Fibroblast of villous mesenchyme (primary cell): ENCODE measurements at places on chromosomes 4 and X. TPM values are rescaled to one million over a fixed set of nuclear protein-coding genes. Genes with fewer than 3 reads are reported as not detected.

DNA sequence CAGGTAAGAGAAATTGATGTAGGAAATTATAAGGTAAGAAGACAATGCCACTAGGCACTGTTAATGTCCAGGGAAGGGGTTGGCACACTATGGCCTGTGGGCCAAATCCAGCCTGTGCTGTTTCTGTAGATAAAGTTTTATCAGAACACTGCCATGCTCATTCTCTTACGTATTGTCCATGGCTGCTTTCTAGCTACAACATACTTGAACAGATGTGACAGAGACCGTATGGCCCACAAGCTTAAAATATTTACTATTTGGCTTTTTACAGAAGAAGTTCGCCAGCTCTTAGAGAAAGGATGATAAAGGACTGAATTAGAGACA lies 168.0 kb downstream of the CDS1 start:
- DNase-seq: no peak

- no peak for DNase-seq
Observed at GRCh38 chrX:97030947-97031346, 147.2 kb downstream of the RPA4 start.

- DNase-seq: no peak
Observed at GRCh38 chr4:144208074-144208473, 67.6 kb upstream of the GYPA start.

GRCh38 chr4:82553020-82553419 lies 8.8 kb downstream of the TMEM150C start:
- DNase-seq: no peak

- DNase-seq: peak; percentile 20
Observed at GRCh38 chrX:98067611-98068010, 1183.9 kb downstream of the RPA4 start.

DNA sequence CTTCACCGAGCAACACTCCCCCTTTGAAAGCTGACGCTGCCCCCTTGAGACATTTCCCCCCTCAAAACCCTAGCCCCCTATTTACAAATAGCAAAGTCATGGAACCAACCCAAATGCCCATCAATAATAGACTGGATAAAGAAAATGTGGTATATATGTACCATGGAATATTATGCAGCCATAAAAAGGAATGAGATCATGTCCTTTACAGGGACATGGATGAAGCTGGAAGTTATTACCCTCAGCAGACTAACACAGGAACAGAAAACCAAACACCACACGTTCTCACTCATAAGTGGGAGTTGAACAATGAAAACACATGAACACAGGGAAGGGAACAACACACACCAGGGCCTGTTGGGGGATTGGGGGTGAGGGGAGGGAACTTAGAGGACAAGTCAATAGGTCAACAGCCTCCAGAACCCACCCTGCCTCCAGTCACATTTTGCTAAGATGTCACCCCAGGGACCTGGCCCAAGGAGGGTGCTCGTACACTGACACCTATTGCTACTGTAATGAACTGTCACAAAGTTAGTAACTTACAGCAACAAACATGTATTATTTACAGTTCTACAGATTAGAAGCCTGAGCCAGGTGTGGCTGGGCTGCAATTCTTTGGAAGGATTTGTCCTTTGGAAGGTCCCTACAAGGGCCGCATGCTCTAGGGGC lies 20.6 kb downstream of the SCD5 start:
- DNase-seq: no peak

GRCh38 chrX:151184705-151185104 lies 8.3 kb downstream of the GPR50 start:
- DNase-seq: no peak

GRCh38 chr4:53629296-53629695 lies 38.0 kb upstream of the LNX1 start:
- DNase-seq: no peak

- DNase-seq: no peak
Observed at GRCh38 chrX:55109306-55109705, 20.5 kb downstream of the PAGE2 start.

- no peak for DNase-seq
Observed at GRCh38 chr4:96108146-96108545, 268.3 kb downstream of the PDHA2 start.

DNA sequence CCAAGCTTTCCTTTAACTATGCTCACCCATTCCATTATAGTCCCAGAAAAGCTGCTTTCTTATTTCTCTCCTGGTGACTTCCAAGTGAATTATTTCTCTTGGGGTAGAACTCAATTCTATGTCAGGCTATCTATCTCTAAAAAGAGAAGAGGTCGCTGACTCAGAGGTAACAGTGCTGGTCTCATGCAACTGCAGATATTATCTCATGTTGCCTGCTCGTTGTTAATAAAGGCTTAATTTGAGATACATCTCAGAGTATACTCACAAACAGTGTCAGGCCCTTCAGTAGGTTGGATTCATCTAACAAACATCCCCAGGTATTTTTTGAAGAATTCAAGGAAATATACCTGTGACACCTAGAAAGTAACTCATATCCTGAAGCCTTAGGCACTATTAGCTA lies 2.7 kb downstream of the TMEM154 start:
- no peak for DNase-seq

GRCh38 chr4:2791518-2792395 lies 1.1 kb upstream of the SH3BP2 start:
- no peak for DNase-seq

- DNase-seq: no peak
Observed at GRCh38 chr4:30620711-30621110, 99.5 kb upstream of the PCDH7 start.

DNA sequence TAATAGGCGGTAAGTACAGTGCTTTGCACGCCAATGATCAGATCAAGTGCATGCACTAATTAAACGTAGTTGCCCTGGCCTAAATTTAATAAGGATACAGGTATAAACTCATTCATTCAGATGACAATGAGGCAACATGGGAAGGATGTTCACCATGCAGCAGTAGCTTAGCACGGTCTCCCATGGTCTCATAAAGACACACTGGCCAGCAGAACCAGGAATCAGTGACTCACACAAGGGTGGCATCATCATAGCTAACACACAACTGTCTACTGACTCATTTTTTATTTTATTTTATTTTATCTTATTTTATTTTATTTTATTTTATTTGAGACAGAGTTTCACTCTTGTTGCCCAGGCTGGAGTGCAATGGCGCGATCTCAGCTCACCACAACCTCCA lies 42.7 kb downstream of the TMEM156 start:
- no peak for DNase-seq

DNA sequence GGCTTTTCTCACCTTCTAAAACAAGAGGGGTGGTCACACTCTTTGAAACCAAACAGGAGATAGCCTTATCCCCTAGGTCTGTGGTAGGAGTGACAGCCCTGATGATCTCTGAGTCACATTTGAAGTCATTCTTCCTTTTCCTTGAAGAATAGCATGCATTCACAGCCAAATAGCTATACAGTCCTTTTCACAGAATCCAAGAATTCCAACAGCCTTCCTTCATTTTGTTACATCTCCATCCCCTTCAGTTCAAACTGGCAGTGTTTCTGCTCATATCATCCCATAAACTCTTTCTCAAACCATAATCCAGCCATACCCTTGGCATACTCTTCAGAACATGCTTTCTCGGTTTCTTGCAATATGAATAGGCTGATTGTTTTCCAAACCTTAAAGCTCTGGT lies 33.3 kb upstream of the TMEM184C start:
- no peak for DNase-seq

DNA sequence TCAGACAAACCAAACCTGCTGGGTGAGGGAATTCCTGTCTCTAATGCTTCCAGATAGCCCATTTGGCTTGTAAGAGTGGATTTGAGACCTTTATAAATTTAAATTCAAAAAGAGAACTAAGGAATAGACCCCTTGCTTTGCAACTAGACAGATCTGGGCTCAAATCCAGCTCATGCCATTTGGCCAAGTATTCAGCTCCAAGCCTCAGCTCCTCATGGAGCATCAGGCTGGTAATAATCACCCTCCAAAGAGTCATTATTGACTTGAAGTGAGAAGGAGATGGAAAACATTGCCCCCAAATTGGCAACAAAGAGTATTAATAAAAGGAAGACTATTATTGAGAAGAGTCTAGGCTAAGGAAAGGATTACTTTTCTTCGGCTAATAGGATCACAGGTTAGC lies 134.7 kb downstream of the PDE5A start:
- no peak for DNase-seq

DNA sequence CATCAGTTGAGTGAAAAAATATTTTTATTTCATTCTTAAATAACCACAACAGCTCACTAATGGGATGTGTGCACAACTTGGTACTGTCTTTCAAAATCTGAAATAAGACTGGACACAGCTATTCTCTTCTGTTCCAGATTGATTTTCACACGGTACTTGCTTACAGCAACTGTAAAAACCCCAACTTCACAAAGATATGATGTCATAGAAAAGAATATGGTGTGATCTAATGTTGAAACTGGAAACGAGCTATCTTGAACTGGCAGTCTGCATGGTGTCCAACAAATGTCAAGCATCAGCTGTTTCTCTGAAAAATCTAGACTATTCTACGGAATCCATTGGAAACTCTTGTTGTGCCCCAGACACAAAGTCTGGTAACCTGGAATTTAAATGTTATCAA lies 14.7 kb downstream of the HELQ start:
- DNase-seq: no peak

DNA sequence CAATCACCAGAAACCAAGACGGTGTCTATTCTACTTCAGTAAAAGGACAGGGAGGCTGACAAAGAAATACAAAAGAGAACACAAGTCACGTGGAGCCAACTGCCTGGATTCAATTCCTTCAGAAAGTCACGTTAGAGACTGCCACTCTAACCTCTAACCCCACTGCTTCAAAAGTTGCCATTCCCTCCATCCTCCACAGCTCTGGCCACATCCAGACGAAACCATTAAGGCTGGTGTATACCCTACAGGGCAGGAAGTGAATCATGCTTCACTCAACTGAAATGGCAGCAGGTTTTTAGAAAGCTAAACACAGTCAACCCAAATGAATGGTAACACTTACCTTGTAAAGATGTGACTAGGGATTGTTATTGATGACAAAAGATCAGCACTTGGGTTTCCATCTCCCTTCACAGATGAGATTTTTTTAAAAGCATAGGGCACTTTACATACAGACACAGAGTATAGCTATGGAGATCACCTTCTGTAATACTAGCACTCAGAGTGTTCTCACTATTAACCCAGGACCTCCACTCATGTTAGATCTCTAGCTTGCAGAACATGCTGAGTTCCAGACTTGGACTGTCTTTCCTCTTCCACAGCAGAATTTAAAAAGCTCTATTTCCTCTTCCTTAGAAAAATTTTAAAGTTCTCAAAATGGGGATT lies 37.4 kb downstream of the MAML3 start:
- DNase-seq: no peak

- DNase-seq: no peak
Observed at GRCh38 chr4:161336621-161337020, 827.2 kb downstream of the FSTL5 start.

DNA sequence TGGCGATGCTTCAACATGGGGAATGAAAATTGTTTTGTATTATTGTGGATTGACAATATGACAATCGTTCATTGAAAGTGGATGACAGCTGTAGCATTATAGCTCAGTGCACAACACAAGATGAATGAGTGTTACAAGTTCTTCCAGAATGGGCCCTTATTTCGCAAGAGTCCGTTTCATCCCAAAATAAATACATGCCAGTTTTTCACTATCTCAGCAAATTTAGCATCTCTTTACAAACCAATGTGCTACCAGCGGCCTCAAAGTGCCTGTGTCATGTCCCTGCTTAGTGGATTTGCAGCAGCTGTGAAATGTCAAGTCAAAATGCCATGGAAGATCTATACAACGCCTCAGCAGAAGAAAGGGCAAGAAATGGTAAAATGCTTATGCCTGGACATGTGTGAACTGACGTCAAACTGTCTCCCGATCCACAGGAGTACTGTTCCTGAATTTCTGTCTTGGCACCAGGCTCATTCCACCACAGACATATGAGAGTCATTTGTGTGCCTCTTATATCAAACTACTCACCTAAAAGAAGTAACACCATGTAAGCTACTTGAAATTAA lies 109.6 kb downstream of the MAML3 start:
- DNase-seq: peak; percentile 64

- peak; percentile 63 for DNase-seq
Observed at GRCh38 chr4:2793586-2794485, 951 bp downstream of the SH3BP2 start.

The FAM47E gene
- total RNA-seq: 0.32 and 0.86 TPM in 2 replicates

The GPR173 gene
- 3.5 and 3.9 TPM in 2 replicates for total RNA-seq

The SLAIN2 gene
- 31.6 and 99.7 TPM in 2 replicates for total RNA-seq

The CDS1 gene
- under 0.01 TPM in 2 replicates for total RNA-seq

The CACNA1F gene
- total RNA-seq: not detected in 2 replicates

The GAGE12H gene
- not detected in 2 replicates for total RNA-seq

The SPANXN3 gene
- not detected in 2 replicates for total RNA-seq

The ASB12 gene
- total RNA-seq: not detected in 2 replicates

The ATOH1 gene
- not detected in 2 replicates for total RNA-seq

The SSX3 gene
- total RNA-seq: not detected in 2 replicates

The RHOXF2B gene
- total RNA-seq: not detected in 2 replicates

The SLC38A5 gene
- total RNA-seq: 4.2 and 12.5 TPM in 2 replicates

The MAP3K15 gene
- under 0.01 TPM in 1 of 2 replicates, not detected in the other for total RNA-seq

The IL9R gene
- not detected in 2 replicates for total RNA-seq

The GPAT3 gene
- total RNA-seq: 1.3 and 15.1 TPM in 2 replicates

The NOX1 gene
- under 0.01 TPM in 1 of 2 replicates, not detected in the other for total RNA-seq
